ENCODE measurements at places on chromosomes 16 and 17.

DNA sequence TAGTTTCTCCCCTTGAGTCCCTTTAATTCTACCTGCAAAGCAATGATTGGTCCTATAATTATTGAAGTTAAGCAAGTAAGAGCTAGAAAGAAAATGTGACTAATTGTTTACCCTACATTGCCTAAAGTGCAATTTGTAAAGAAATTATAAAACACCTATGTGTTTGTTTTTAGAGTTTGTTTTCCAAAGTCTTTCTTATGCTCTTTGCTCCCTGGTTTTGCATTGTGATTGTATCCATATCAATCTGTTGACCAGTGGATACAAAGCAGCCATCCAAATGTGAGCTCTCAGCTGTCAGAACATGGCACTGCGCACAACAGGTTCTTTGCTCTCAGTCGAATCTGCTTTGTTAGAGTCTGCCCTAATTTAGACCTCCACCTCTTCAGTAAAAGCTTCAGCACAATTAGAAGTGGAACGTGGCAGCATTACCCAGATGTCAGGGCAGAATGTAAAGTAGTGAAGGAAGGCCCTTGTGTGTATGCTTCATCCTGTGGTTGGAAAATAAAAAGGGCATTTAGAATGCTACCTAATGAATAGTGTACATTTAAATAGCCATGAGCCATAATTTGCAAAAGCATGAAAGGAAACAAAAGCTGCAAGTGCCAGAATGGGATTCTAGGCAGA, 70.5 kb downstream of the AATF start:
- DNase-seq, result no peak

DNA sequence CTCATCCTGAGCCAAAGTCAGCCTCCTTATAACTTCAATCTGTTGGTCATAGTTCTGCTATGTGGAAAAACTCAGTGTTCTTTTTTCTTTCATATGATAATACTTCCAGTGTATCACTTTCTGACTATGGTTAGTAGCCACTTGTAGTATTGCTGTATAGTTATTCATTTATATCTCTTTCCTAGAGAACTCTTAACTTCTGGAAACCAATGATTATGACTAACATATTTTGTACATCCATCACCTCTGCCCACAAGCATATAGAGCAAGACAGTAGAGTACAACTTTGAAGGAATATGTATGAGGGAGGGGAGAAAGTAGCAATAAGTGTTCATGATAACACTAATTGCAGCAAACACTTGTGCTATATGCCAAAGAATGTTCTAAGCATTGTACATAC, 38.6 kb downstream of the COX10 start:
- no peak for DNase-seq

DNA sequence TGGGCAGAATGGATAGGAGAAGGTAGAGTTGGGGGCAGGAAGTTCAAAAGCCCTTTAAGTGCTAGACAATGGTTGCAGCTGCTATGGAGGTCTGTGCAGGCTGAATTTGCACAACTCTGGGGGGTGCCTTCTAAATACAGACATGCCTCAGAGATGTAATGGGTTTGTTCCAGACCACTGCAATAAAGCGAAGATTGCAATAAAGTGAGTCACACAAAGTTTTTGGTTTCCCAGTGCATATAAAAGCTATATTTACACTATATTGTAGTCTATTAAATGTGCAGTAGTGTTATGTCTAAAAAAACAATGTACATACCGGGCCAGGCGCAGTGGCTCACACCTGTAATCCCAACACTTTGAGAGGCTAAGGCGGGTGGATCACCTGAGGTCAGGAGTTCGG, 60.5 kb upstream of the MYOCD start:
- DNase-seq, result no peak

- DNase-seq, result no peak
Measured at GRCh38 chr16:424623-425081, 797 bp upstream of the RAB11FIP3 start.

DNA sequence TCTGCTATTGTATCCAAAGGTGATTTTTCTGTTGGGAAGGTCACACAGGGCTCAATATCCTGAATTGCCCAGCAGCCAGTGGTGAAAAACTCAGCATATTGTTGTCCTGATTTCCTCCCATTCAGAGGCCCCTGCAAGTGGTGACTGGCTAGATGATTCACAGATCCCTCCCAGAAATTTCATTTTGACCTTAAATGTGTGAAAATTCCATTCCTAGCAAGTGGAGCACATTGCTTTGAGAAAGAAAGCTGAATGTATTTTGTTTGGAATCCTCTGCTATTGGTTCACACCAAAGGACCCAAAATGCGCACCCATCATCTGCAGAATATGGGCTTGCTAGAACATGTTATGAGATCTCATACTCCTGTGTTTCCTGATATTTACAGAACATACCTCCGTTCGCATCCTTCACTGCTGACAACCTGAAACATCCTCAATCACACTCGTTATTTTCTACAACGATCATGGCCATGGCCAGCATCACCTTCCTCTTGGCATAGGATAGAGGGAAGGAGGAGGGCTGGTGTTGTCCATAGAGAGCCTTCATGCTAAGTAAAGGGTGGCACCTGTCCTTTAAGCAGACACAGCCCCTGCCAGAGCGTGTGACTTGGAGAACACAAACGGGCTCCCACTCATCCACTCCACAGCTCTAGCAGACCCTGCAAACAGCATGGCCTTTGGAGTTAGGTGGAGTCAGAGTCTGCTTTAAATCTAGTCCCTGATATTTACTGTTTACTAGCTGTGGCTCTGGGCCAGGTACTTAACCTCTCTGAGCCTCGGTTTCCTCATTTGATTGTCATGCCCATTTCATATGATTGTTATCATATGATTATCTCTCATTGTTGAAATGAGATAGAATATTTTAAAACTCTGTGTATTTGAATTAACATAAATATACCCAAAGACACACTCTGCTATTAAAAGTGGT, 30.4 kb upstream of the NFAT5 start:
- DNase-seq, result no peak

GRCh38 chr17:19800571-19800970, 52.5 kb upstream of the ALDH3A1 start:
- DNase-seq, result no peak

GRCh38 chr16:89155851-89156739, 15.5 kb upstream of the CDH15 start:
- DNase-seq, result no peak

DNA sequence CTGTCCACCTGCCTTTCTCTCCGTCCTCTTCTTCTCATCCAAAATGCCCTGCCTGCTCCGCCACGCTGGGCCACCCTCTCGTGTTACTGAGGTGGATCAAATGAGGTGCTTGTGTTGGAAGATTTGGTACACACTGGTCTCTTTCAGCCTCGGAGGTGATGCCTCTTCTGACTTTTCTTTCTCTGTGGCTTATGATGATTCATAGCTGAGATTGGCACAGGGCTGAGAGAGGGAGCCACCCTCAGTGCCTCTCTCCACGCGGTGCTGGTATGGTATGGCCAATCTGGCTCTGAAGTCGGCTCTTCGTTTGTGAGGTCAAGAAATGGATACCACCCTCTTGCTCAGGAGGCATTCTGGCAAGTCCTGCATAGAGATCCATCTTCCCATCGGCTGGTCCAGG, 82.4 kb downstream of the PLCG2 start:
- DNase-seq, result no peak
